ENCODE measurements at places on chromosomes 2 and 18.

DNA sequence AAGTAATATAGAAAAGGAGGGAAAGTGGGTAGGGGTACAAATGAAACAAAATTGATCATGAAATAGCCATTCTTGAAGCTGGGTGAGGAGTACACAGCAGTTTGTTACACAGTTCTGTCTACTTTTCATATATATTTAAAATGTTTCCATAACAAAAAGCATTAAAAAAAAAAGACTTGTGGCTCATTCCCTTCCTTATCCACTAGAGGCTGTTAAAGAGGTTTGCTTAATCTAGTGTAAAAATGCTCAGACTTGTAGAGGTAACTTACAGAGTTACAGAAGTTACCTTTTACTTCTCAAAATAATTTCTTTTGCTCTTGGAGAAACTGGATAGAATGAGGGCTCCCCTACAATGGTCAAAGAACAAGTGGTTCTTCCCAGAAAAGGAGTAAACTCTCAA lies 8.1 kb upstream of the WIPF1 start:
- DNase-seq = no peak

GRCh38 chr2:205022841-205023240 lies 477.6 kb downstream of the PARD3B start:
- no peak for DNase-seq

DNA sequence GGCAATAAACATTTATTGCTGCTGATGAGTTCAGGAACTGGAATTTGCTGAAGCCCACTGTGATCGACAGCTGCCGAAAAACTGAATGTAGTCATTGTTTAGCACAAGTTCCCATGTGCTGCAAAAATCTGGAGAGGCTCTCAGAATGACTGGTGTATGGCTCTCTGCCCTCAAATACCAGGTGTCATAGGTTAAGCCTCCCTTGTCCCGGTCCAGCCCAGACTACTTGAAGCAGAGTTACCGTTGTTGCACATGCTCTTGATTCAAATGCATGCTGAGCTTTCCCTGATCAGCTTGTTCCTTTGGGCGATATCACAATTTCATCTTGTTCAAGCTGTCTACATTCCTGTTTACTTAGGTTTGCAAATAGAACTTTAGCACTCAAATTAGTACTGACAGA lies 625.2 kb downstream of the CPS1 start:
- DNase-seq = no peak

GRCh38 chr2:150487537-150488429 lies at the start of gene RND3:
Gene RND3, minus strand, starts transcription at chr2:150487667. Its CDS starts 250 bp downstream, at chr2:150487417.
- DNase-seq = peak; percentile 11

- no peak for DNase-seq
Observed at GRCh38 chr2:168594778-168595177, 138.7 kb downstream of the CERS6 start.

Measured in stimulated activated CD8-positive, alpha-beta memory T cell treated with anti-CD3 and anti-CD28 coated beads, Interleukin-4, amount 100 ng/mL, for 24 hours (primary cell).